GM10248 (cell line): ENCODE measurements at places on chromosomes 7 and 10.

DNA sequence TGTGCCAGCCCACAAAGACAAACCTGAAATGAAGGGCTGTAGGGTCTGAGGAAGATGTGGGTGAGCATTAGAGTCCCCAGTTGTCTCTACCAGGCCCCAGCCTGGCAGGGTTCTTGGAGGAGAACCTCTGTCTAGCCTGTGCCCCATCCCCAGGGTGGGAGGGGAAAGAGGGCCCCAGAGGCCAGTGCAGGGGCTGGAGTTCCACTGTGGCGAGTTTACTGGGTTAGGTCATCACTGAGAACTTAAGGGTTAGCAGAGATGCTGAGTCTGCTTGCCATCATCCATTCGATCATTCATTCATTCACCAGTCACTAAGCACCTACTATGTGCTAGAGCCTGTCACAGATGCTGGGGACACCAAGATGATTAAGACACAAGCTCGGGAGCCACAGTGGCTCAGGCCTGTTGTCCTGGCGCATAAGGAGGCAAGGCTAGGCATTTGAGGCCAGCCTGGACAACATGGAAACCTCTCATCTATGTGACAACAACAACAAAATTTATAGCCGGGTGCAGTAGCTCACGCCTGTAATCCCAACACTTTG lies 2.6 kb downstream of the ANKRD2 start:
- DNase-seq, result no peak

GRCh38 chr10:29861811-29862505 lies 197.4 kb downstream of the JCAD start:
- DNase-seq, result no peak

DNA sequence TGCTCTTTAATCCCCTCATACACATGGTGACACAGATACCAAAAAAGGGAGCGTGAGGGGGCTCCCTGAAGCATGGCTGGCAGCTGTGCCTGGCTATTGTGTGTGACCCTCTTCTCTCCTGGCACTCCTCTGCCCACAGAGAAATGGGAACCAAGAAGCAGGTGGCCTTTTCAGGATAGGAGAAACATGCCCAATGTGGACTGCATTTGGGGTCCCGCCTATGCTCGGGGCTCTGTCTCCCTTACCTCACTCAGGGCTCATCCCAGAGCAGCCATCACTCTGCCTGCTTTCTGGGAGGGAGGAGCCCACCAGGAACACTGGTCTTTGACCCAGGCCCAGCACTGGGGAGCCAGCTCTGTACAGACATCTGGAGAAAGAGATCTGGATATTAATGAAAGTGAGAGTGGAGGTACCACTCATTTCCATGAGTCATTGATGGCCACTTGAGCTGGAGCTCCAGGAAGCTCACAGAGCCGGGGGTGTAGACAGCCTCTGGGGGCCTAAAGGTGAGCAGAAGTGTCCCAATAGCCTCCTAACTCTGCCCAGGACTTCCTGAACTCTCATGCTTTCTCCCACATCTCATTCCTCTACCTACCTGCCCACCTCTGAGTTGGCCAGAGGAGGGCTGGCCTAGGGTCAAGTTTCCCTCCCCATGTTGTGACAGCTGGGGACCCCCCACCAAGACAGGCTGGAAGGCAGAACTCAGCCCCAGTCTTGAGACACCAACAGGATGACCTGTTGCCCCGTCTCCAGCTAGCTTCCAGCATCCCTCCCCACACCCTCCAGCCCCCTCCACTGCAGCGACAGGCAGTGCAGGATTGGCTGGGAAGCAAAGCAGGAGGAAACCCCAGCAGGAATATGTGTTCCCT lies 42.6 kb downstream of the DRGX start:
- no peak for DNase-seq

GRCh38 chr10:35540296-35541164 lies 64.6 kb upstream of the GJD4 start:
- no peak for DNase-seq

- no peak for DNase-seq
Measured at GRCh38 chr10:90983914-90984549, 63.1 kb upstream of the ANKRD1 start.

- no peak for DNase-seq
Measured at GRCh38 chr7:25385506-25386136, 157.3 kb upstream of the NPVF start.
